Ureter (tissue), 1 donor: ENCODE measurements at places on chromosomes 1 and 21. TPM values are rescaled to one million over a fixed set of nuclear protein-coding genes. Genes with fewer than 3 reads are reported as not detected.

GRCh38 chr1:170071378-170071777 lies 3.1 kb downstream of the KIFAP3 start:
- DNase-seq, result no peak

DNA sequence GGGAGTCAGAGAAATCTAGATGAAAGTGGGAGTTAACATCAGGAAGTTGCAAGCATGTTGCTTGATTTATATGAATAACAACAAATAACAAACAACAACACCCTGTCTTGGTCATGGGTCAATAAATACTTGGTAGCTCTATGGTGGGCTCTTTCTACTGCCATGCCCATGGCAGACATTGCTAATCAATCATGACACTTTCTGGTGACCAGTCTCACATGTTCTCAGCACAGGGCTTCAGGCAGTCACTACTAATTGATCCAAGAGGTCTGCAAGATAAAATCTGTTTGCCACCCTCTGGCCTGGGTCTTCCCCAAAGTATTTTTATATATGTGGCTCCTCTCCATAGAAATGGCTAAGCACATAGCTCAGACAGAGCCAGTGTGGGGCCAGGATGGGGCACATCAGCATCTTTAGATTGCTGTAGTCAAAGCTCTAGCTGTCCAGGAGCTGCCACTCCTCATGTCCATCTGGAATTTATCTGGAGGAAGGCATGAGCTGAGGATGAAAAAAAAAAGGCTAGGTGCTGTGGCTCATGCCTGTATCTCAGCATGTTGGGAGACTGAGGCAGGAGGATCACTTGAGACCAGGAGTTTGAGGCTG lies 51.2 kb downstream of the STUM start:
- DNase-seq, result no peak

- DNase-seq, result peak; percentile 17
Measured at GRCh38 chr1:7266561-7266960, 481.3 kb downstream of the CAMTA1 start.

Gene ZSCAN20
- total RNA-seq, result 5.8 TPM

Gene TMEM200B
- 16.4 TPM for total RNA-seq
